ENCODE measurements at places on chromosomes 3 and 15.

DNA sequence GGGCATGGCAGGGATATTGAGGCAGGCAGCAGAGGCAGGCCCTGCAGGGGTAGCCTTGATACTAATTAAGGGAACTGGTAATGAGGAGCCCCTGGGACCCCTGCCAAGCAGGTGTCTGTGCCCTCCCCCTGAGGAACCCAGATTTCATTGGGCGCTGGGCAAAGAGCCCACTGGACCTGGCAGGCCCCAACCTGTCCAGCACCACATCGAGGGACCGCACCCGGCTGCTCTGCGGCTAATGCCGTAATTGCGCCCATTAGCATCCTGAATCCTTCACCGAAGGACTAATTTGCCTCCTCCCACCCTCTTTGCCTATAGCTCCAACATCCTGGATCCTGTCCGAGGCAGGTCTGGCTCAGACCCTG lies 13.7 kb upstream of the SEMA3B start:
- DNase-seq: no peak

GRCh38 chr15:67902579-67903009 lies 62.7 kb upstream of the RNU6-1 start:
- DNase-seq: peak; percentile 99

DNA sequence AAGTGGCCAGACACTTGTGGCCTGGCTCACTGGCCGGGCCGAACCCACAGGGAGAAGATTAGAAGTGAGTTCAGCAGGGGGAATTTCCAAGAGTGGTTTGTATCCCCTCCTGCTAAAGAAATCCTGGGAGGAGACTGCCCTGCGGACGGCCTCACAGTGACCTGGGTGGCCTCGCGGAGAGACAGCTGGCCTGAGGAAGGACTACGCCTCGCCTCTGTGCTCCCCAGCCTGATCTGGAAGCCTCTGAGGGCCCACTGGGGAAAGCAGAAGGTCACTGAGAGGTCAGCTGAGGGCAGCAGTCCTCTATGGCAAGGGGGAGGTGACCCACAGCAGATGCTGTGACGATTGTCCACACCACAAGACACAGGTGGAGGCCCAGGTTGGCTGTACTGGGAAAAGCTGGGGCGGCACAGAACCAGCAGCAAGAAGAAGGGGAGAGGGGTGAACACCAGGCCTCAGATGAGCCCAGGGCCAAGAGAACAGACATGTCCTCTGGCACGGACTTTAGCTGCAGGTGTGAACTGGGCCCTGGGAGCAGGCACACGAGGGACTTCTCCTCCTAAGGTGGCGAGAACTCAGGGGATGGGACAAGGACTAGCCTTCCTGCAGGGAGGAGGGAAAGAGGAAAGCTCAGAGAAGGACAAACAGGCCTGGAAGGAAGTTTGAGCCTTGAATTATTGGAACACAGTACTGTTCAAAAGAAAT lies 37.2 kb upstream of the DLG1 start:
- peak; percentile 18 for DNase-seq

DNA sequence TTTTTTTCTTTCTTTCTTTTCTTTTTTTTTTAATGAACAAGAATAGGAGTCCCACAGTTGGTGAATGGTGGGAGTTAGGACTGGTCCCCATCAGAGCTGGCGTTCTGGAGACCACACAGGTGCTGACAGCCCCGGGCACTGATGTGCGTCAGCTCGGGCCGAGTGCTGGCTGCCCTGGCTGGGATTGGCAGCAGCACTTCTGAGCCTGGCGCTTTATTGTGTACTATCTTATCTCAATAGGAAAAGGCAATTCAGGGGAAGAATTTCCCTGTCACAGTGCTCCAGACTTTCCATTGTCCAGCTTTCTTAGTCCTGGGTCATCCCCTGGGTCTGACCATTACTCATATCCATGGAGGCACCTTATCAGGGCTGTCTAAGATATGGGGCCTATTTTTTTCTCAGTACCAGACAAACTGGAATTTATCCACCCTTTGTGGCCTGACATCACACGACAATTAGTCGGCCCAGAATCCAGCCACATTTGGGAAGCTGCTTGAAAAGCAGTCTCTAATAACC lies 54.1 kb downstream of the TMEM44 start:
- DNase-seq: no peak

DNA sequence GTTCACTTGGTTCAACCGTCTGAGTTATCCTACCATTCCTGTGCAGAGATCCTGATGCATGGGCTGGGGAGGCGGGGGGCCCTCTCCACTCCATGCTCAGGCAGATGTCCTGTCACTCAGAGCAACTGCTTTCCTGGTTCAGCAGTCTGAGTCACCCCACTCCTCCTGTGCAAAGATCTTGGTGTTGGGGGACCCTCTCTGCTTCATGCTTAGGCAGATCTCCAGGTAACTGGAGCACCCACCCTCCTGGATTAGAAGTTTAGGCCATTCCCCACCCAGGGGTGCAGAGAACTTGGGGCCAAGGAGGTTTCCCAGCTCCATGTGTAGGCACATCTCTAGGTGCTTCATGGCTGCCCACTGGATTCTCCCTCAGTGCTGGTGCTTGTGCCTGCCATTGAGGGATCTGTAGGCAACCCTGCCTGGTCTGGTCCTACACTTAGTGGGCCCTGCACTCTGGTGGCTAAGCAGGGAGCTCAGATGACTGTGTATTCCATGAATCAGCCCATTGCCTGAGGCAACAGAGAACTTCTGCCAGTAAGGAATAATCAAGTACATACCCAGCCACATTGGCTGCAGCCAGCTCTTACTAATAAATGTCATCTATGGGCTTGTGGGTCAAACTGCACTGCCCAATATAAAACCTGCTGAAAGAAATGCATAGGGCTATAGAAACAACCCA lies 465.4 kb upstream of the THBS1 start:
- no peak for DNase-seq

GRCh38 chr3:175212896-175213295 lies 353.8 kb downstream of the NAALADL2 start:
- no peak for DNase-seq

DNA sequence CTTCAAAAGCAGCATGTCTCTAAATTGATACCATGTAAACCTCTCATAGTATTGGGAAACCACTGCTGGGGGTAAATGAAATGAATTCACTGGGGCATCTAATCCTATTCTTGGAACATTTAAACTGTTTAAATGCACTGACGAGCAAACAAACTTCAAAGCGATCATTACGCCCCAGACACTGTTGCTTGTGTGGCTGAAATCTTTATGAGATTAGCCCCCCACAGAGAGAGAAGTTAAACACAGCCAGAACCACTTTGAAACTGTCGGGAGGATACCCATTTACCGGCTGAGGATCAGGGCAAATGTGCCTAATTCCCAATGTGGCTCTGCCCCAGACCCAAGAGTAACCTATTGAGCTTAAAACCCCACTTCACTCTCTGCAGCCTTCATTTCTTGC lies 308.4 kb upstream of the CDIN1 start:
- DNase-seq: no peak

DNA sequence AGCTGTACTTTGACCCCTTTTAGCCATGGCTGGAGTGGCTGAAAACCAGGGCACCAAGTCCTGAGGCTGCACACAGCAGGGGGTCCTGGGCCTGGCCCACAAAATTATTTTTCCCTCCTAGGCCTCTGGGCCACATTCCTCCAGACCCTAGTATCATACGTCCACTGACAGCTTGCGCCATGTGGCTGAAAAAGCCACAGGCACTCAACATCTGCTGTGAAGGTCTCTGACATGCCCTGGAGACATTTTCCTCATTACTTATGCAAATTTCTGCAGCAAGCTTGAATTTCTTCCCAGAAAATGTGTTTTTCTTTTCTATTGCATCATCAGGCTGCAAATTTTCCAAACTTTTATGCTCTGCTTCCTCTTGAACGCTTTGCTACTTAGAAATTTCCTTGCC lies 239.0 kb downstream of the SQOR start:
- DNase-seq: no peak

DNA sequence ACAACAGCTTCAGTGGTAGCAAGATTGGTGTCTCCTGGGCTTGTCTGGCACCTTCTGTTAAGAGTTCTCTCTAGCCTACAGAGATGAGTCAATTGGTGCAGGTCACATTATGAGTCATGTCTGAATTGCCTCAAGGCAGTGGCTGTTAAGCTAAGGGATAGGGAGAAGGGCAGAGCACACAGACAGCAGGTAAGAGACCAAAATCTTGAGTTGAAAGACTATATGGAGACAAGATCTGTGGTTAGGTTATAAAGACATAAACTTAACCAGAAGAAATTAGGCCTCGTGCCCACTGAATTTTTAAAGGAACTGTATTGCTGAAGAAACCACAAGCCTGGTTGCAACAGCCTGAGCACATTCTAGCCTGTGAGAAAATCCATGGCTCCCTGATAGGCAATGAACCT lies 19.2 kb upstream of the KPNA1 start:
- no peak for DNase-seq

DNA sequence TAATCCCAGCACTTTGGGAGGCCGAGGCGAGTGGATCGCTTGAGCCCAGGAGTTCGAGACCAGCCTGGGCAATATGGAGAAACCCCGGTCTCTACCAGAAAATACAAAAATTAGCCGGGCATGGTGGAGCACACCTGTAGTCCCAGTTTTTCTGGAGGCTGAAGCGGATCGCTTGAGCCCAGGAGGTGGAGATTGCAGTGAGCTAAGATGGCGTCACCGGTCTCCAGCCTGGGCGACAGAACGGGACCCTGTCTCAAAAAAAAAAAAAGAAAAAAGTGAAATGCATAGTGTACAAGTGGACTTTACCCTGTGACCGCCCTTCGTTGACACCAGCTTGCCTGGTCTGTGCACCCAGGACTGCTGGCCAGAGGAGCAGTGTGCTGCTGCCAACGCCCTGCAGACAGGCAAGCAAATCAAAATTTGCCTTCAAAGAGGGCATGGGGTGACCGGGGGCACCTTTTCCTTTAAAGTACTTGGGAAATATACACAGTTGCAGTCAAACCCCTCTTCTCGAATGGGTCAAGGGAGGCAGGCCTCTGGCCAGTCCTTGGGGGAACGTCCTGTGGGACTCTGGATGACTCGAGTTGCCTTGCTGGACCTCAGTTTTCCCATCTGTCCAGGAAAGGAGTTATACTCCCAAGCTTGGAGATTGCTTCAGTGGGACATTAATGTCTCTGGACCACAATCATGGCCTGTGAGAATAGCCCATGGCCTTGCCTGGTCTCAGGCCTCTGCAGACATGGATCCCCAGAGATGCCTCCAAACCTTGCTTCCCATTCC lies 1.0 kb downstream of the XYLB start:
- no peak for DNase-seq

GRCh38 chr3:144105542-144105941 lies 133.9 kb downstream of the DIPK2A start:
- DNase-seq: no peak

DNA sequence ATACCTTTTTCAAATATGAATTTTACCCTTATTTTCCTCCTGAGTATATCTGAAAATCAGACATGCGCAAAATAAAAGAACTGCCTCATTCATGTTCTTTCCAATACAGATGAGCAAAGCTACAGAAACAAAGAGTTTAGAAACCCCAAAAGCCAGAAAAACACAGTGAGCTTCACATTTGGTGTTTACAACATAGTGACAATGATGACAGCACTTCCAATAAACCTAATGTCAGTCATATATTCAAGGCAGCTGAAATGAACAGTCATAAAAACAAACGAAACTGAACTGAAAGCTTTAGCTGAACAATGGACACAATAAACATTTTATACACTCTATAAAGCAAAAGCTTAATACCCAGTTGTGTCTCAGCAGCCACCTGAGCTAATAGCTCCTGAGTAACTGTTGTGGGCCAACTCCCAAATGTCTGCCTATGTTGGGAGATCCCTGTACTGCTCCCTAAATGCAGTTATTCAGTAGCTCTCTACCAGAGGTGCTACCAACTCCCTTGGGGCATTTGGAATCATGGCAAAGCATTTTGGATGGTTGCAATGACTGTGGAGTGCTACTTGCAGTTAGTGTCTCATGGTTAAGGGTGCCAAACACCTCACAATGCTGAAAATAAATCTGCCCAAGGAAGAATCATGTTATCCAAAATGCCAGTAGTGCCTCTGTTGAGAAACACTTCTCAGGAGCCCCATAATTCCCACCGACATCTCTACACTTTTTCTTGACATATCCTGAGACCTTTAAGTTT lies 131.5 kb downstream of the TGFBR2 start:
- no peak for DNase-seq

Data from NCI-H82 (cell line).